ENCODE measurements at places on chromosomes 16 and 17.

DNA sequence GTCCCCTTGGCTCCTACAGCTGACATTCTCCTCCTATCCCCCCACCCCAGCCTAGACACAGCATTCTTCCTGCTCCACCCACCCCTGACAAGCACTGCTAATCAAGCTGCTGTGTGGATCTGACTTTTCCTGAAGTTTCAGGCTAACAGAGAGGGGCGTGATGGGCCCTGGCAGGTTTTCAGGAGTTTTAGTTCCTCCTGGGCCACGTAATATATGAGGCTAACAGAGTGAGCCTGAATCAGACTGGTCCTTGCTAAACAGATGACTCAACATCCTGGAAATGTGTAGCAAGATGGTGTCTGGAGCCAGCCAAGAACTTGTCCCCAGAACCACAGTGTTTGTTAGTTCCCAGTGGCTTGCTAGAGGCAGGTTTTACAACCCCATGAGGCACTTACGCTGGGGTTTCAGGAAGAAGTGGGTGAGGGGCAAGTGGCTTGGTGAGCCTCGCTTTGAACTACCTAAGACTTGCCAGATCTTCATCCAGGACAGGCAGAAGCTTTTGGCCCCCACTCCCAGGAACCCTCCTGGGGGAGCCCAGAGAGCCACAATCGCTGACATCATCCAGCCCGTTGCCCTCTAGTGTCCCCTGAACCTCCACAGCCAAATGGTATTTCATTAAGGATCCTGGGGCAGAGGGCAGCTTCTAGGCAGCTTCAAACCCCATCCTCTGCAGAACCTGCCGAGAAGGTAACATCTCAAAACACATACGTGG is 15.9 kb downstream of the TMEM92 start:
- no peak for DNase-seq

- DNase-seq, result no peak
Measured at GRCh38 chr17:68800751-68801150, 154.4 kb downstream of the ABCA8 start.

- peak; percentile 75 for DNase-seq
Measured at GRCh38 chr17:9291912-9292560, 270.7 kb downstream of the NTN1 start.

GRCh38 chr17:20187049-20187448 is 177.9 kb downstream of the SPECC1 start:
- no peak for DNase-seq

- DNase-seq, result no peak
Measured at GRCh38 chr16:55912022-55912421, 36.8 kb upstream of the CES5A start.

DNA sequence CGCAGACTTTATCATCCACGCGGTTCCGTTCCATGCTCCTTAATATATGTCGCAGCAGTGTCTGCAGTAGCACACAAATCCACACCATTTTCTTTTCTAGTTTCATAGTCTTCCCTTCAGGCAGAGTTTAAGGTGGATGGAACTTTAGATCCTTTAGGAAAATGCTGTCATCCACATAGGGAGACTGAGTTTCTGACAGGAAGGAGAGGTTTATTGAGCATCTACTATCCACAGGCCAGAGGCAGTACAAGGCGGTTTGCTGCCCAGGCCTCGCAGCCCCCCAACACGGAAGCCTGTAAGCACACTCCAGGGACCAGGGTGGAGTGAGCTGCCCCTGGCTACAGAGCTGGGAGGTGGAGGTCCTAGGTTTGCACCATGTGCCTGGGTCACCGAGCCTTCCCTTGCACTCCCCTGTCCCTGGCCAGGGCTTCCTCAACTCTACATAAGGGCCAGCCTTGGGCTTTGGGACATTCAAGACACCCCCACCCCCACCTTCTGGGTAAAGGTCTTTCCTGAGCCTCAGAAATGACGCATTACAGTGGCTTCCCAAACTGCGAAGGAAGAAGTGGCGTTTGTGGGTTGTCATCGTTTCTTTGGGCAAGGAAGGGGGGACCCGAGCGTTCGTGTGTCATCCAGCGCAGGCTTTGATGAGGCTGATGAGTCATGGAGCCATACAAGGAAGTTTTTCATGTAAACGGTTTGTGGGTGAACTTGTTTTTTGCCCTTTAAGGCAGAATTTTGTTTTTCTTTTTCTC is 146.5 kb upstream of the PLCG2 start:
- DNase-seq, result peak; percentile 87
